ENCODE measurements at places on chromosomes 4 and X. TPM values are rescaled to one million over a fixed set of nuclear protein-coding genes. Genes with fewer than 3 reads are reported as not detected.

PGM2 gene
- 69.6 TPM for total RNA-seq

C1QTNF7 gene
- total RNA-seq = not detected

GC gene
- not detected for total RNA-seq

PHEX gene
- total RNA-seq = 0.93 TPM

TMEM156 gene
- 13.8 TPM for total RNA-seq

DNA sequence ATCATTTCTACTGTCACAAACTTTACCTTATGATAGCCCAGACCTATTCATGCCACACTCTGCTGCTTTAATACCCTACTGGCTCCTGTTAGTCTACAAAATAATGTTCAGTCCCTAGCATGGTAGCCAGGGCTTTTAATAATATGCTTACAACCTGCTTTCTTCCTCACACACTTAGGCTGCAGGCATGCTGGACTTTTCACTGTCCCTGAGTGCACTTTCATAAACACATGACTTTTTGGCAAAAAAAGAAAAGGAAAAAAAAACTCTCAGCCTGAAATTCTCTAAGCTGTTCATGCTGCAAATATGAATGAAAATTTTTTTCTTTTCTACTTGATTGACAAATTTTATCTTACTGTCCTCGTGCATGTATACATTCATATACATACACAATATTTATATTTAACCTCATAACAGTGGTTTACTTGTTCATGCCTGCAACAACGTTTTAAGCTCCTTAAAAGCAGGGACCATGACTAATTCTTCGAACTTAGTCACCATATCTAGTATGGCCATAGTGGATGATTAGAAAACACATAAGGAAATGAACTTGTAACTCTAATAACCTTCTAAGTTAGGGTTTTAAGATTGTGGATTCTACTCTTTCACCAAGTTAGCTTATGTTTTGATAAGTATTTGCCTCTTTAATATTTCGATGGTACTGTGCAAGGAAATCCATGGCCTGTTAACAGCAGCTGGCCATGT, 229.5 kb downstream of the SPCS3 start:
- no peak for DNase-seq

DNA sequence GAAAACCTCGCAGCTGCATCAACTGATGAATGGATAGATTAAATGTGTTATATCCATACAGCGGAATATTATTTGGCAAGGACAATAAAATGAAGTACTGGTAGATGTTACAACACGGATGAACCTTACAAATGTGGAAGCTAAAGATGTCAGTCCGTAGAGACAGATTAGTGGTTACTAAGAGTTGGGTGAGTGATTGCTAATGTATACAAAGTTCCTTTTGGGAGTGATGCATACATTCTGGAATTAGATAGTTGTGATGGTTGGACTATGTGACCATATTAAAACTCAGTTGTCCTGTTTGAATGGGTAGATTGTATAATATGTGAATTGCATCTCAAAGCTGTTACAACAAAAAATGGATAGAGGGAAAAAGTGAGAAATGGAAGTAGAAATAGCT, 2.8 kb downstream of the FIP1L1 start:
- DNase-seq = no peak

- no peak for DNase-seq
Observed at GRCh38 chr4:183675625-183676024, 16.5 kb downstream of the TRAPPC11 start.

- DNase-seq = no peak
Observed at GRCh38 chr4:186781032-186781917, 57.6 kb upstream of the FAT1 start.
